ENCODE measurements at places on chromosomes 16 and 17.

GRCh38 chr17:7312432-7313087 lies 2.6 kb downstream of the GPS2 start:
- DNase-seq = no peak

DNA sequence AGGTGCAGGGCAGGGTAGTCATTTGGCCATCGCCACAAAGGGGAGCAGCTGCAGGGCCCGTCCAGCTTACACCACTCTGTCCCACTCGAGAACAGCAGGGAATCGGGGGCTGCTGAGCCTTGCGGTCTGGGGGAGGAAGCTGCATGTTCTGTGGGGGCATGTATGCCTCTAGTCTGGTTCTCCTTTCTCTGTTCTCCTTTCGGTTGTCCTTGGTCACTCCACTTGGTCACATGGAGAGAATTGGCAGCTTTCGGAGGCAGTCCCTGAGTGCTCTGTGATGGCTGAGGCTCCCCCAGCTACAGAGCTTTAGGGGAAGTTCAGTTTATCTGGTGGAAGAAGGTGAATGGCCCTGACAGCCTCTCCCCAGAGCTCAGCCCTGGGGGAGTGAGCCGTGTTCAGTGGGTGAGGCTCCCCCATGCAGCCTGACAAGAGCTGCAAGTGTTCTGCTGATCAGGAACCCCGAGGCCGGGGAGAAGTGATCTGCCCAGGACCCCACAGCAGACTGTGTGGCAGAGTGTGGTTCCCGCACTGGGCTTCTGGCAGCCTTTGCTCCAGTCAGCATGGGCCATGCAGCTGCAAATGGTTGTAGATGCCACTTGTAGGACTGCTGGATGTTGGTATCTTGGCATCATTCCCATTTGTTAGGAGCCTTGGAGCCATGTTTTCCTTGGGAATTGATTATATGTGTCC lies 22.3 kb upstream of the SMPD3 start:
- no peak for DNase-seq

DNA sequence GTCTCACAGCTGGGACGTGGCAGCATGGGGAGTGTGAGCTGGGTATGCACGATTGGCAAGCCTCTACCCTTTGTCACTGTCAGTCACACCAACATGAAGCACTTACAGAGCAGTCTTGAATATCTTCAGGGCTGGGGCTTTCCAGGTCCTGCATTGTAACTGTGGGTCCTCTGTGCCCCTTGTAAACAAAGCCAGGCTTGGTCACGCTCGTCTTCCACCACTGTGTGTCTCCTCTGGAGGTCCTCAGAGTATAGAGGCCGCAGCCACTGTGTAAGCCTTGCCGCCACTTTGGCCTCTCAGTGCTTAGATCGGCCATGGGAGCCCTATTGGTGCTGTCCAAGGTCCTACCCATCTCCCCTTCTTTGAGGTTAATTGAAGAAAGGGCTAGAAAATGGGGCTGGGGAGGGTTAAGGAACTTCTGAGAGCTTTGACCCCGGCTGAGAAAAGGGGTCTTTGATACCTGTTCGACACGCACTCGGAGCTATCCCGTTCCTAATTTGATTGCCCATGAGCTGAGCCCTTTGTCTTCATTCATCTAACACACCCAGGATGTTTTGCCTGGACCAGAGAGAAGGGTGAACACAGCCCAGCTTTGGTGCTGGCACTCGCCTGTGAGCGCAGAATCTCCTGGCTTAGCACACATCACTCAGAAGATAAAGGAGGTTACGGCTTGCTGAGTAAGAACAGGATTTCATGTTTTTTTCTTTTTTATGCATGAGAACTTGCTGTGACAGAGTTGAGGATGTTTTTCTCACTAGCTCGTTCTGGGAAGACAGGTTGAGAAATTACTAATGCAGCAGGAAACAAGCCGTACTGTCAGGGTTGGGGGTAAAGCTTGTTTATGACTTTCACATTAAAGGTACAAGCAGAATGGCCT lies 267.9 kb downstream of the CPPED1 start:
- no peak for DNase-seq

DNA sequence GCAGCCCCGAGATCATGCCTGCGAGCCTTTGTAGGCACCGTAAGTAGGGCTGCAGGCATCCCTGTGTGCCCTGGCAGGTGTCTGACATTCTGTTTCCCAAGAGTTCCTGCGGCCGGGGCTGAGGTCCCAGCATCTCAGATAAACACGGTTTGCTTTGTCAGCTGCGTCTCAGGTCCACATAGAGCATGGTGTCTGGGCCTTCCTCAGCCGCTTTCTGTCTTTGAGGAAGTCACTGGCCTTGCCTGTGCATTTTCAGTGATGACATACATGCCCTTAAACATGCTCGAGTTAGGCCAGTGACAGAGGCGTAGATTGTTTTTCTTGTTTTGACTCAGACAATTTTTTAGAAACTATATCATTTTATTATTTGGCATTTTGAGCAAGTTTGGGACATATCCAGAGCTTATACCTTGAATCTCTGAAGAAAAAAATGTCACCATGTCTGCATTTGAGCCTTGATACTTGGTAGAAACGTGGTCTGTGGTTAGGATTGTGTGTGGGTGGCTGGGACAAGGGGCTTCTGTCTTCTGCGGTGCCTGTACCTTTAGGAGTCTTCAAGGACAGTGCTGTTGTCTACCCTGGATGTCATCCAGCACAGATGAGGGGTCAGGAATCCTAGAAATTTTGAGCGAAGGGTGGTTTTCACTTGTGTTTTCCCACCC lies 105.8 kb downstream of the SNX29 start:
- DNase-seq = no peak

DNA sequence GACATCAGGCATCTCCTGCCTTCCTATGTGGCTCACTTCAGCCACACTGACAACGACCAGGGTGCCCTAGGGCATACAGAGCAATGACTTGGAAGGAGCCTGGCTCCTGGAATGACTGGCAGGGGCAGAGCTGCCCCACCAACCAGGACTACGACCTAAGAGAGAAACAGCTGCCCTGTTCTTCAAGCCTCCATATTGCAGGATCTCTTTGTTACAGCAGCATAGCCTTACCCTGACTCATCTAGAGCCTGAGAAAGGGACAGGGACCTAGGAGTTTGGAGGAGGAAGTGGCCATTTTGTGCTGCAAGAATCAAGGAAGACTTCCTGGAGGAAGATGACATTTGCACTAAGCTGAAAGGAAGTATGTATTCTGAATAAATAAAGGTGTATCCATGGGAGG lies 49.6 kb downstream of the GSG1L start:
- DNase-seq = no peak

- no peak for DNase-seq
These were observed 20.1 kb downstream of the CD7 start for GRCh38 chr17:82297280-82297713.

DNA sequence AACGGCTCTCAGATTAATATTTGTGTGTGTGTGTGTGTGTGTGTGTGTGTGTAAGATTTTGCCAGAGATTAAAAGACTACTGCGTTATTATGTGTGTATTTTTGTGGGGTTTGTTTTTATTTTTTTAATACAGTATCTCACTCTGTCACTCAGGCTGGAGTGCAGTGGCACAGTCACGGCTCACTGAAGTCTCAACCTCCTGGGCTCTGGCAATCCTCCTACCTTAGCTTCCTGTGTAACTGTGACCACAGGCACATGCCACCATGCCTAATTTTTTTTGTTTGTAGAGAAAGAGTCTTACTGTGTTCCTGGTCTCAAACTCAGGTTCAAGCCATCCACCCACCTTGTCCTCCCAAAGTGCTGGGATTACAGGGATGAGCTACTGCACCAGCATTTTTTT lies 87.2 kb downstream of the CYB561 start:
- DNase-seq = no peak

DNA sequence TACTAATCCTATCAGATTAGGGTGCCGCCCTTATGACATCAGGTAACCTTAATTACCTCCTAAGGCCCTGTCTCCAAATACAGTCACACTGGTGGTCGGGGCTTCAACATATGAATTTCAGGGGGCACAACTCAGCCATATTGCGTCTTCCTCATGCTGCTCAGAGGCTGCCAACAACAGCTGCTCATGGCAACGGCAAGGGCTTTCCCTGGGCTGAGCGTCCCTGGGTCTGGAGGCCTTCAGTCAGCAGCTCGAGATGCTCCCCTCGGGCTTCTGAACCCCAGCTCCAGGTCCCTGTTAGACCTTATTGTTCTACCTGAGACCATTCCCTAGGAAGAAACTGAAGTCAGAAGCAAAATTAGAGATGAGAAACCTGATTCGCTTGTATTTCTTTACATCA lies 157.2 kb downstream of the TMEM132E start:
- no peak for DNase-seq

GRCh38 chr17:73571511-73572130 lies 72.6 kb downstream of the SDK2 start:
- no peak for DNase-seq

GRCh38 chr16:12646098-12646489 lies 157.6 kb downstream of the CPPED1 start:
- no peak for DNase-seq

- no peak for DNase-seq
These were observed 29.1 kb downstream of the MAP1LC3B start for GRCh38 chr16:87421003-87421912.

DNA sequence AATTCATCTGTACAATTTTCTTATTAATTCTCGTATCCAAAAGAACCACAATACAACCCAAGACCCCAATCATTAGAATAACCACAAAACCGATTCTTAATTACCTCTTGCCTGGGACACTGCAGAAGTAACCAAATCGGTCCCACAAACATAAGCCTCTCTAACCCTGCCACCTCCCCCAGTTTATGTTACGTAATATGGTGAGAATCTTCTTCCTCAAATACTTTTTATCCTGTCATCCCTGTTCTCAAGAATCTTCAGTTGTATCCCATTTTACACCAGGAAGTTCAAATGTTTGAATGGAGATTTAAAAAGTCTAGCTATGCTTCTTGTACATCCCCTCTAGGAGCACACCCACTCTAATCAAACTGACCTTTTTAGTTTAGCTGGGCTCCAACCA lies 269.3 kb upstream of the TBX2 start:
- DNase-seq = no peak

- no peak for DNase-seq
These were observed 6.3 kb downstream of the C17orf75 start for GRCh38 chr17:32335687-32336086.

DNA sequence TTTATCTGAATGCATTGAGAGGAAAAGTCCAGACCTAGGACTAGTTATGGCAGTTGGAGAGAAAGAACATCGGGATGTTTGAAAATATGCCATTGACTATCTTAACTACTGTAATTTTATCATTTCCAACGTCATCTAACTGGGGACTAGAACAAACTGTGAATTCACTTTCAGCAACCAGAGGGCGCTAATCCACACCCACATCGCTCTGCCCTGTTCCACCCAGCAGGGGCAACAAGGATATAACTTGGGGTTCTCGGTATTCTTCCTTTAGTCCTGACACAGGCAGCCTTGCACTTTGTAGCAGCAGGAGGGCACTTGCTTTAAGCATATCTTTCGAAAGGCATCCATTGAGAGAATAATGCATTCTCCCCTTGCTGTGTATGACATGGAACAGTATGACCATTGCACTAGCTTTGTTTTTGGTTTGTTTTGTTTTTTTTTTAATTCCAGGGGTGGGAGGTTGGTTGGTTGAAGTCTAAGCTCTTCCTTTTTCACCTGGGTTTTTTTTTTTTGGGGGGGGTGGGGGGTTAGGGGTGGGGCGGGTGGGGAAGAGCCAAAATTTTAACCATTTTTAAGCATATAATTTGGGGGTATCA lies 31.5 kb downstream of the SIAH1 start:
- no peak for DNase-seq

DNA sequence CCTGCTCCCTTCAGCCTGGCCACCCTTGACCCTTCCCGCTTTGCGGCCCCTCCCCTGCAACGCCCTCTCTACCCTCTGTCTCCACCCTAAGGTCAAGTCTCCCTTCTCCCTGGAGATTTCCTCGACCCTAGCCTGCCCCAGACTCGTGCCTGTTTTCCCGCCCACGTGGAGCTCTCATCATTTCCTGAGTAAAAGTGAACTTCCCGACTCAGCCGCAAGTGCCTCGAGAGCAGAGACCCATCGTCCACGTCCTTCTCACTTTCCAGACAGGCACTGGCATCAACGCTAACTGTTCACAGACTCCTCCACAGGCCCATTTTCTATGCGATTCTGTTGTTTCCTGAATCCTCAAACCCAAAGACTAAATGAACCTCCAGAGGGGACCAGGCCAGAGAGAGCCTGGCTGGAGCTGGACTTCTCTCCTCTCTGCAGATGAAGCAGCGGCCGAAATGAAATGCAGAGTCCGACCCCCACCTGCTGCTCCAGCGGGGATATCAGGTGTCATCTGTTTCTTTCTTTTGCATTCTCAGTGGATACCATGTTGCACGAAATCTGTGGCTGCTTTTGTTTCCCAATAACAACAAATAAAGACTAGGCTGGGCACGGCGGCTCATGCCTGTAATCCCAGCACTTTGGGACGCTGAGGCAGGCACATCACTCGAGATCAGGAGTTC lies 52.5 kb downstream of the RTN4RL1 start:
- DNase-seq = no peak

DNA sequence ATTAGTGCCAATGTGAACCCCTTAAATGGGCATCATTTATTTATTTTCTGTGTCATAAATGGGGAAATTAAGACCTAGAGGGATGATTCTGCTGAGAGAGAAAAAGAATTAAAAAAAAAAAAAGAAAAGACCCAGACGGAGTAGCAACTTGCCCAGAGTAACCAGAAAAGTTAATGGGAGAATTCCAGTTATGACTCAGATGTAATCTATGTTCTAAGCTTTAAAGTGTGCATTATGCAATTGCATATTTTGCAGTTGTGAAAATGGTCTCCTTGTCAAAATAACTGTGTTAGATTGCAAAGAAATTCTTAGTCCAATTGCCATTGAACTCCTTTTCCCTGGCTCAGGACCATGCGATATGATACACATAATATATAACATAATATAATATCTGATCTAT lies 38.6 kb upstream of the TBX2 start:
- no peak for DNase-seq

GRCh38 chr16:68287276-68288251 lies 23.2 kb downstream of the SLC7A6OS start:
- DNase-seq = no peak

- DNase-seq = no peak
These were observed 88.1 kb downstream of the ABCC1 start for GRCh38 chr16:16037521-16037920.

DNA sequence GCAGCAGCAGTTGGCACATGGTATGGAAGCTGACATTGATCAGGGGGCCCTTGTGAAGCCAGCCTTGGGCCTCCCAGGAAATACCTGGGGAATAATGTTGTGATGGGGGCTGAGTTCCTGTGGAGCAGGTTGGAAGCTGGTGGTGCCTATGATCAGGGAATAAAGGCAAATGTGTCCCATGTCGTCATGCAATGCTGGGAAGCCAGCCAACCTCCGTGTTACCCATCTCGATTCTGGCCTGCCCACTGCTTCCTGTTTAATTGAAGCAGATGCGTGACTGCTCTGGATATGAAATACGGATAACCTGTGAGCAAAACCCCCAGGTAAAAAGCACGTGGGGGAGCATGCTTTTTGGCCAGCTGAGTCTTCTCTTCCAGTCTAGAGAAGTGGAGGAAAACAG lies 580.4 kb upstream of the HSBP1 start:
- DNase-seq = no peak

Data from NCI-H1417 treated with DMSO at 0.1 percent for 48 hours (cell line).